ENCODE measurements at places on chromosomes 7 and 10. TPM values are rescaled to one million over a fixed set of nuclear protein-coding genes. Genes with fewer than 3 reads are reported as not detected.

Gene SUV39H2
- total RNA-seq = 6.4 TPM

Gene CALCR
- not detected for total RNA-seq

Gene CPA5
- total RNA-seq = not detected

Gene PRSS1
- not detected for total RNA-seq

Gene METTL27
- total RNA-seq = 1.9 TPM

Gene SFRP5
- total RNA-seq = not detected
